Right ventricle myocardium superior (tissue), 1 donor: ENCODE measurements at places on chromosomes 5 and 9. TPM values are rescaled to one million over a fixed set of nuclear protein-coding genes. Genes with fewer than 3 reads are reported as not detected.

Gene GTF3C5
- total RNA-seq, result 49.0 TPM

Gene PCDH1
- 15.8 TPM for total RNA-seq

Gene FOXI1
- not detected for total RNA-seq

Gene GPR150
- total RNA-seq, result not detected

Gene DOCK8
- total RNA-seq, result 3.4 TPM

Gene INSL4
- not detected for total RNA-seq

Gene FREM1
- total RNA-seq, result 2.0 TPM

Gene TMEM203
- total RNA-seq, result 44.9 TPM

Gene ANKRD20A1
- total RNA-seq, result 1.6 TPM

- no peak for DNase-seq
Observed at GRCh38 chr5:121867403-121867802, 15.7 kb downstream of the FTMT start.

- DNase-seq, result no peak
Observed at GRCh38 chr9:120919843-120920805, 6.5 kb downstream of the TRAF1 start.

DNA sequence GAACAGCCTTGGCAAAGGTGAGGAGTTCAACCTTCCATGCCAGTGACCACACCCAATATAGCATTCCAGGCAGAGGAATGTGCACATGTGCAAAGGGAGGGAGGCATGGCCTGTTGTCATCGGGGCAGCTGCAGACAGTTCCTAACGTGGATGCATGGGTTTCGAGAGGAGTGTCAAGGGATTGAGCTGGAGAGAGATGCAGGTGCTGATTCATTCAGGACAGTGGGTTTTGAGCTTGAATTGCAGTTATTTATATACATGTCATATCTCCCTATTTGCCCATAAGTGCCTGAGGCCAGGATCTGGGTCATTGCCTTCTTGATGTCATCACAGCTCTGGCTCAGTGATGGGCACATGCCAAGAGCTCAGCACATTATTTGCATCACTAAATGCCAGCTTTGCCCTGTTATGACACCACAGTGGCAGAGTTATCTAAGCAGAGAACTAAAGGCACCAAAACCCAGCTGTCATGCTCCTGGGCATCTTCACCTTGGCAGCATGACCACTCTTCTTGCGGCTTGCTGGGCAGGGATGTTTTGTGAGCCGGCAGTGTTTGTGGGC lies 278.0 kb downstream of the NTRK2 start:
- DNase-seq, result no peak

- DNase-seq, result no peak
Observed at GRCh38 chr5:75948438-75948837, 134.7 kb upstream of the SV2C start.

GRCh38 chr5:22572941-22573340 lies 280.2 kb downstream of the CDH12 start:
- no peak for DNase-seq

- no peak for DNase-seq
Observed at GRCh38 chr5:88691230-88691582, 191.8 kb downstream of the MEF2C start.

DNA sequence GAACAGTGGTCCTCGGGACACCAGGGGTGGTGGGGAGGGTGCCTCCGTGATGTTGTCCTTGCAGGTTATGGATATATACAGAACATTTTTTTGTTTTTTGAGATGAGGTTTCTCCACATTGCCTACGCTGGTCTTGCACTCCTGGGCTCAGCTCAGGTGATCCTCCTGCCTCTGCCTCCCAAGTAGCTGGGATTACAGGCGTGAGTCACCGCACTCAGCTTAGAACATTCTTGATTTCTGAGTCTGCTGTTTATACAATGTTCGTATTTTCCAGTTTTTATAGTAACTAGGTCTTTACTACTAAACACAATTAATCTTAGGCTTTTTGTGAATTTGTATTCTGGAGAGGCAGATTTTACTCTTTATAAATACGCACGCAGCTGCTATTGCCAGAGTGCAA lies 6.0 kb downstream of the PMPCA start:
- no peak for DNase-seq

- DNase-seq, result no peak
Observed at GRCh38 chr9:36101916-36102741, 34.4 kb upstream of the GLIPR2 start.

DNA sequence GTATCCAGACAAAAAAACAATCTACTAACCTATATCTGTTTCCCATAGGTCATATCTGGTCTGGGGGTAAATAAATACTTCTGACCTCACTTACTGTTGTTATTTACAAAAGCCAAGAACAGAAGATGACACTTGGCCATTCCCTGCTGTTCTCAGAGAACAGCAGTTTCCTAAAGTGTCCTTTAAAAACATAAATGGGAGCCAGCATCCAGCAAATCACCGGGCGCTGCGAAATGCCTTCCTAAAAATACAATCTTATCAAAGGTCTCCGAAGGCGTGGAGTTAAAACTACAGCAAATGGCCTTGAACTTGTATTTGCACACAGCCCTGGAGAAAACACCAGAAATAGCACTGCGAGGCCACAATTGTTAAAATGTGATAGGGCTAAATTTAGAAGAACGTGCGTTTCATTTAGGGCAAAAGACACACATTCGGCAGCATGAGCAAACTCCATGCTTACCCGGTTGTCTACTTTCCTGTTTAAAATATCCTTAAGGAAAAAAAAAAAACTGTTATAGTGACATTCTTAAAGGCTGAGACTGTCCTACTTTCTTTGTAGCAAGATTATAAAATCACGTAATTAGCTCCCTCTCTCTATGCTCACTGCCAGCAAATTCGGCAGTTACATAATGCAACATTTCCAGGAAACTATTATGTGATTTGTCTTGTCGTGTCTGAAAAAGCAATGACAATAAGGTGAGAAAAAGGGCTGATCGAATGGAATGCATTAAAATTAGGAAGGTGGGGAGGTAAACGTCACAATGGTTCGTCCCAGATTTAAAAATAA lies 1.5 kb downstream of the NFIL3 start:
- DNase-seq, result no peak

DNA sequence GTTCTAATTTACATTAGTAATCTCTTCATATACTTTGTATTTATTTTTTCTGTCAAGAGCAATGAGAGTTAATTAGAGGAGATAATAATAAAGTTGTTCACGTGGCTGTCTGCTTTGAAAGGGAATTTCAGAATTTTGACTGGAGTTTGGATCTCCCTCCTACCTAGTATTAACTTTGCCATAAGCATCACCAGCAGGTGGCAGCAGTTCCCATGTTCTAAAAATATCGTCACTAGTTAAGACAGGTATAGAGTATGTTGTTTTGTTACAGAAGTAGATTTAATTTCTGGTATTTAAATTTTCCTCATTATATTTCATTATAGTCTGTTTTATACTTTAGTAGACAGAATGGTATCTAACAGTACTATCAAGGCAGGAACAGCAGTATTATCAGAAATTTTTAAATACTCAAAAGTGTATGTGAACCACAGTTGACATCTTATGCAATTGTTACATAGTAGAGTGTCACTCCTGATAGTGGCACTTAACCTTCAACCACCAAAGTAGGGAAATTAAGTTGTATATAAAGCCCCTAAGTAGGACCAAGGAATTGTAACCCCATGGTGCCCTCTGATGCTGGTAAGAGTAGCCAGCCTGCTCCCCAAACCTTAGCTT lies 20.4 kb downstream of the GNPDA1 start:
- peak; percentile 69 for DNase-seq

DNA sequence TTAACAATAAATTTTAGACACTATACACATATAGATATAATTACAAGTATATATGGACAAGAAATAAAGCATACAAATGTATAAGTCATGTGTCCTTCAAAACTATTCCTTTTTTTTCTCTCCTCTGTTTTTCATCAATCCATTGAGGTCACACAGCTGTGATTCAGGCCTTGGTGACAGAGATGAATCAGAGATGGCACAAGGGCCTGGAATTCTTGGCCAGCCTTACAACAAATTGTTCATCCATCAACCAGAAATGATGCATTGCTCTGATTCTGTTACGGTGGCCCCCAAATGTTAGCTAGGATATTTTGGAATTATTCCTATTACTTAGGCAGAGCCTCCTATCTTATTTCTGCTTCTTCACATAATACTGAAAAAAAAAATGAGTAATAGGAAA lies 108.7 kb upstream of the MPDZ start:
- no peak for DNase-seq

GRCh38 chr5:80302636-80303035 lies 17.2 kb upstream of the SPZ1 start:
- DNase-seq, result no peak
